Activated CD4-positive, alpha-beta T cell treated with anti-CD3 and anti-CD28 coated beads, Interleukin-2, amount 10 ng/mL, durations not matched to agents 7 days and 5 days (primary cell): ENCODE measurements at places on chromosomes 7 and 10.

DNA sequence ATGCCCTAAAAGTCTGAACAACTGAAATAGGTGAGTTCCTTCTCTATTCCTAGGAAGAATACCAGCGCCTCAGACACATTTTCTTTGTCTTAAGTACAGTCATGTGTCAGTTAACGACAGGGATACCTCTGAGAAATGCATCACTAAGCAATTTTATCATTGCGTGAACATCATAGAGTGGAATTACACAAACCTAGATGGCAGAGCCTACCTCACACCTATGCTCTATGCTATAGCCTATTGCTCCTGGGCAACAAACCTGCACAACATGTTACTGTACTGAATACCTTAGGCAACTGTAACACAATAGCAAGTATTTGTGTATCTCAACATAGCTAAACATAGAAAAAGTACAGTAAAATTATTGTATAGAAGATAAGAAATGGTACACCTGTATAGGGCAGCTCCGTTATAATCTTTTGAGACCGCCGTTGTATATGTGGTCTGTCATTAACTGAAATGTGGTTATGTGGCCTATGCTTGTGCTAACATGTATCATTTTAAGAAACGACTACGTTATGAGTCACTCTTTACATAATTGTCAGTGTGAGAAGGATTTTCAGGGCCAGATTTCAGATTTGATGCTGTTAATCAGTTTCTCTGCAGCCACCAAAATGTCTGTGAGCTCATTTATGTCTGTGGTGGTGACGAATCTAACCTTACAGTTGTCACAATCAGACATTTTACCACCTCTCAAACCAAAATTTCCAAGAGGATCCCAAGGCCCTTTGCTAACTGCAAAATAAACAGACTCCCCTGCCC lies 66.1 kb upstream of the STK17A start:
- DNase-seq = no peak
- peaks cover 12% of the 10 kb centered on the region for H3K27me3 ChIP-seq
- no peak overlapping the region for H3K4me3 ChIP-seq
- H3K4me1 ChIP-seq = peaks cover 17% of the 10 kb centered on the region
- H3K36me3 ChIP-seq = no peaks in the 10 kb centered on the region

DNA sequence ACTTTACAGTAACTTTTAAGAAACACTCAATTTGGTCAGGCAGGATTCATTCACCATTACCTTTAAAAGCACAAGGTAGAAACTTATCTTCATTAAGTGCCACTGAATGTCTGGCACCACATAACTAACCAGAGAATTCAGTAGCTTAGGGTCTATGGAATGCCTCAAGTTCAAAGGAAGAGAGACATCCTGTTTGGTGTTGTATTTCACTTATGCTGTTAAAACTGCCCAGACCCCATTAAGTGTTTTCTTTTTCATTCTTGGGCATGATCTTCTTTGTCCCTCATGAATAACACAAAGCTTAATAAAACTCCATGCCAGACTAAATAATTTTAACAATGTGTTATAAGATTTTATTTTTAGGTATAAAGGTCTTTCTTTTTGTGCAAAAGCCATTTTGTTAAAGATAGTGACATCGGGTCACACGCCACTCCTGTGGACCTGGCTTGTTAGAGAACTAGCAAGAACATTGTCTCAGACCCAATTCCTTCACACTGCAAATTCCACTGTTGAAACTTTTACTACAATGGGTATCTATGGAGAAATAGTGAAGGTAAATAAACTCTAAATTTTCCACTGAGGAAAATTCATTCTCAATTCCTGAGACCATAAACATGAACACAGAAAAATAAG lies 221.0 kb downstream of the TWIST1 start:
- H3K27ac ChIP-seq = no peak overlapping the region
- DNase-seq = no peak
- no peaks in the 10 kb centered on the region for H3K27me3 ChIP-seq
- H3K4me1 ChIP-seq = no peaks in the 10 kb centered on the region
- H3K4me3 ChIP-seq = no peak overlapping the region

- no peak overlapping the region for H3K27ac ChIP-seq
- no peak overlapping the region for H3K4me3 ChIP-seq
- no peaks in the 10 kb centered on the region for H3K4me1 ChIP-seq
- no peak for DNase-seq
Observed at GRCh38 chr10:29096303-29096824, 192.5 kb upstream of the LYZL1 start.

GRCh38 chr10:327889-328852 lies 192.9 kb downstream of the ZMYND11 start:
- peaks cover 2% of the 10 kb centered on the region for H3K36me3 ChIP-seq
- no peaks in the 10 kb centered on the region for H3K27me3 ChIP-seq
- H3K4me3 ChIP-seq = no peak overlapping the region
- DNase-seq = no peak
- H3K4me1 ChIP-seq = peaks cover 34% of the 10 kb centered on the region

DNA sequence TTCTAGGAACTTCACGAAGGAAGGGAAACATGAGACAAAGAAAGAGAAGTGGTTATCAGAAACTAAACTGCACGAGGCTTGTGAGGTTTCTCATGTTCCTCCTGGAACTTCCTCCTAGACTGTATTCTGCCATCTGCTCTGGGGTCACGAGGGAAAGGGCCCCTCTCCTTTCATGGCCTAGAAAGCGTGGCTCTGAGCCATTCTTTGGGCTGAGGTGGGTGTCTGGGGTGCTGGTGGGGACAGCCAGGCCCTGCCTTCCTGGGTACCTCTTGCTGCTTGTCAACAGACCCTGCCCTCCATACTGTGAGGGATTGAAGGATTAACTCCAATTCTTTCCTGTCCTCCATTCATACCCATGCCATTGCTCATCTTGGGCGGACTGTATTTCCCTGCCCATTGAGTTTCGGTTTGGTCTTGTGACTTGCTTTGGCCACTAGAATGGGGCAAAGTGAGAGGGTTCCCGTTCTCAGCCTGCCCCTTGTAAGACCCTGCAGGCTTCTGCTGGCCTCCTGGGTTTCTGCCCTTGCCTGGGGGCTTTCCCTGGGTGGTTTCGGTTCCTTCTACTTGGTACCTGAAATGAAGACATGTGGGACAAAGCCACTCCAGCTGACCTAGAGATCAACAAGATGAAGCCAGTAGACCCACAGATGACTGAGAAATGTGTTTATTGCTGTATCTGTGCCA lies 14.9 kb upstream of the GIMAP8 start:
- no peaks in the 10 kb centered on the region for H3K27me3 ChIP-seq
- peaks cover 8% of the 10 kb centered on the region for H3K36me3 ChIP-seq
- peaks cover 48% of the 10 kb centered on the region for H3K4me1 ChIP-seq
- H3K27ac ChIP-seq = no peak overlapping the region
- H3K4me3 ChIP-seq = no peak overlapping the region

DNA sequence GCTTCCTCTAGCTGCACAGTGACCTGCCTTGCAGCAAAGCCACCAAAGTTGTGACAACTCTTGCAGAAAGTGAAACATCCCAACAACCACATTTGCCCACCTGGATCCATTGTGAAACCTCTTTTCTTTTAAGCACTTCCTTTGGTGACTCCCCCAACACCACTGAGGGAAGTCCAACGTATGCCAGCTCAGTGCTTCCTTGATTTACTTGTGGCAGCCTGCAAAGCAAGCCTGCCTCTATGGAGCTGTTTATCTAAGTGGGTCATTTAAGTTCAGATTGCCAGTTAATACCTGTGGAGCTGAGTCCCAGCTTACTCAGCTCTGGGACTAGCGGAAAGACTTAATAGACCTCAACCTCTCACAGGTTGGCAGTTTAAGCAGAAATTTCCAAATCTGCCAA lies 230.8 kb upstream of the GHITM start:
- H3K4me3 ChIP-seq = no peak overlapping the region
- no peak for DNase-seq
- no peaks in the 10 kb centered on the region for H3K27me3 ChIP-seq
- H3K4me1 ChIP-seq = no peaks in the 10 kb centered on the region
- no peaks in the 10 kb centered on the region for H3K36me3 ChIP-seq

DNA sequence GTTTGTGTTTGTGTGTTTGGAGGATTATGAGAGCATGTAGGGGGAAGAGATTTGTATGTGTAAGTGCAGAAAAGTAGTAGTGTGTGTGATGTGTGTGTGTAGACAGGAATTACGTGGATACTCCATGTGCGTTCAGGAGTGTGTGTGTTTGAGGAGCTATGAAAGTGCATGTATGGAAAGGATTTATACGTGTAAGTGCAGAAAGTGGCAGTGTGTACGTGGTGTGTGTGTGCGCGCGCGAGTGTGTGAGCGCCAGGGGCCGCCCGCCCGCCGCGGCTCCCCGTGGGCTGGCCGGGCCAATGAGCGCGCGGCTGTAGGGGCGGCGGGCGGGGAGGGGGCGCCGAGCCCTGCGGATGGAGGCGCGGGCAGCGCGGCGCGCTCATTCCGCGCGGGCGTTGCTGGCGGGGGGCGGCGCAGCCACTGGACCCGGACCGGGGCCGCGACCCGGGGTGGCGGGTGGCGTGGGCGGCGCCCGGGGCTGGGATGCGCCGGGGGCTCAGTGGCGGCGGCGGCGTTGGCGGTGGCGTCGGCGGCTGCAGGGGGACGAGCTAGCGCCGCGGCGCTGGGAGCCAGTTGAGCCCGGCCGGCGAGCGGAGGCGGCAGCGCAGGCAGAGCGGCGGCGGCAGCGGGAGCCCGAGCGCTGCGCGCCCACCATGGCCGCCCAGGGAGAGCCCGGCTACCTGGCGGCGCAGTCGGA lies at the start of gene BICC1:
Gene BICC1 (plus strand): TSS at position 382 of the 697 bp plus-strand sequence. CDS start 272 bp downstream, at position 654.
- peaks cover 33% of the 10 kb centered on the region for H3K27me3 ChIP-seq
- peak within 1 kb of the TSS; percentile 62 for H3K4me3 ChIP-seq
- H3K27ac ChIP-seq = no peak within 1 kb of the TSS
- H3K36me3 ChIP-seq = no peaks in the 10 kb centered on the region
- DNase-seq = no peak
- H3K4me1 ChIP-seq = peaks cover 7% of the 10 kb centered on the region

- no peak overlapping the region for H3K4me3 ChIP-seq
- H3K27me3 ChIP-seq = no peaks in the 10 kb centered on the region
- DNase-seq = no peak
Observed at GRCh38 chr7:118372530-118372929, 148.0 kb downstream of the ANKRD7 start.
